Mesothelial cell of epicardium (in vitro differentiated cells): ENCODE measurements at places on chromosomes 2 and 18.

DNA sequence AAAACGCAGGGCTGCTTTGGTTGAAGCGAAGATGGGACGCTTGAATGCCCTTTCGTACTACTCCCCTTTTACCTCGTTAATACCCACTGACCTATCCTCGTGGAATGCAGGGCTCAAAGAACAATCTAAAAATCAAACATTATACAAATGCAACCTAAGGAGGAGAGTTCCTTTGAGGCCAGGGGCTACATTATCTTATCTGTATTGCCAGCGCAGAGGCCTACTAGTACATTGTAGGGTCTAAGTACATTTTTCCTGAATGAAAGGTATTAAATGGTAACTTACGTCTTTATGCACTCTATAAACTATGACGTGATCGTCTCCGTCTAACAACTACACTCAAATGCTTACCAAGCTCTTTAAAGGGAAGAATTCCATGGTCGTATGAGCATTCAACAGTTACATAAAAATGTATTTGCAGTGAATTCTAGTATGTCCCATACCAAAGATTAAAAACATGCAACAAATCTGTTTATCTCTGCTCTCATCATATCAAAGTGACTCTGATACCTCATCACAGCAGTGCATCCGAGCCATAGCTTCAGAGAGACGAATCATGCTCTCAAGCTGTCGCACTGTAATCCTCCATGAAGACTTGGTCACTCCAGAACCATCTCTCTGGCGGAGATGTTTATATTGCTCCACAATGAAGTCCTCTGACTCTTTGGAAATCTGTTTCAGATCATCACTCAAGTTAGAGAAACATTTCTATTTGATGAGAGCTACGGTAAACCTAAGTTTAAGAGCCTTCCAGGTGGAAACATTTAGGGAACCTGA, 14.1 kb upstream of the LCT start:
- no peak for DNase-seq

DNA sequence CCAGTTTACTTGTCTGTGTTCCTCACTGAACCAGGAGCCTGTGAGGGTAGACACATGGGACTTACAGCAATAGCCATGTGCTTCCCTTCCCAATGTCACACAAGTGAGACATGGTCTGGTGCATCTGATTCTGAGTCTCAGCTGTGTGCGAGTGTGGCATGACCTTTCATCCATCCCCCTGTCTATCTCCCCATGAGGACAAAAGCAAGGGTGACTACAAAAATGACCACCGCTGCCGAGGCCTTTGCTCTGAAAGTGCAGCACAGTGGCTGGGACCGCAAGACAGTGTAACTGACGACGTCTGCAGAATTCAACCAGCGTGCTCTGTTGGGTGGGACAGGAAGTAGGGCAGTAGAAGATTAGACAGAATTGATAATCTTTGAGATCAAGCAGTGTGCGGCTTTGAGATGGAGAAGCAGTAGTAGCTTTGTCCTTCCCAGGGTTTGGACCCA, 50.5 kb downstream of the RAB31 start:
- no peak for DNase-seq

- DNase-seq: no peak
Measured at GRCh38 chr18:14971461-14972185, 223.7 kb downstream of the ANKRD30B start.

DNA sequence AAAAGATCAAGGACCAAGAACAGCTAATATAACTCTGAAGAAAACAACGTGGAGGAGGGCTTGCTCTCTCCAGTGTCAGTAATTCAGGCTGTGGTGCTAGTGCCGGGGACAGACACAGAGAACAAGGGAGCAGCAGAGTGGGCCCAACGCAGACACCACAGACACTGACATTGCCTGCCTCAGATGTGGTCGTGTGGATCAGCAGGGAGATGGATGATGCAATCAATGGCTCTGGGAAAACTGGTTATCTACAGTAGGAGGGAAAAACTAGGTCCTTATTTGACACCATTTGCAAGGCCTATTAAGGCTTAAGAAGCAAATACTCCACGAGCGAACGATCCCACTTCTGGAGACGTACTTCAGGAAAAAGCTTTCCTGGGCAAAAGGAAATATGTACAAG, 36.1 kb downstream of the HDLBP start:
- no peak for DNase-seq

DNA sequence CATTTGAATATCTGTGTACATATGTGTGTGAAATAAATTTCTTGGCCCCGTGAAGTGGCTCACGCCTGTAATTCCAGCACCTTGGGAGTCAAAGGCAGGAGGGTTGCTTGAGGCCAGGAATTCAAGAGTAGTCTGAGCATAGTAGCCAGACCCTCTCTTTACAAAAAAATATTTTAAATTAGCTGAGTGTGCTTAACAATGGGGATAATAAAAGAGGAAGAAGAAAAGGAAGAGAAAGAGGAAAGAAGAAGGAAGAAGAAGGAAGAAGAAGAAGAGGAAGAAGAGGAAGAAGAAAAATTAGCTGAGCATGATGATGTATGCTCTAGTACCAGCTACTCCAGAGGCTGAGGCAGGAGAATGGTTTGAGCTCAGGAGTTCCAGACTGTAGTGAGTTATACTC, 52.1 kb upstream of the XPO1 start:
- no peak for DNase-seq

- no peak for DNase-seq
Measured at GRCh38 chr2:196137271-196137670, 34.1 kb downstream of the STK17B start.
